ENCODE measurements at places on chromosomes 5 and 9. TPM values are rescaled to one million over a fixed set of nuclear protein-coding genes. Genes with fewer than 3 reads are reported as not detected.

The NME5 gene
- total RNA-seq: 2.4 TPM

The STKLD1 gene
- total RNA-seq: 1.2 TPM

The SPOCK1 gene
- total RNA-seq: 7.0 TPM

The HBEGF gene
- 30.6 TPM for total RNA-seq

The GLDC gene
- total RNA-seq: 3.2 TPM

The NREP gene
- total RNA-seq: 24.9 TPM

The PCDHB13 gene
- total RNA-seq: 1.4 TPM

The RNF183 gene
- not detected for total RNA-seq

The KIAA0825 gene
- 1.9 TPM for total RNA-seq

The SLF1 gene
- total RNA-seq: 11.3 TPM

The PLCXD3 gene
- 0.51 TPM for total RNA-seq

The CDKN2AIPNL gene
- total RNA-seq: 28.8 TPM

The GRIA1 gene
- total RNA-seq: not detected

The ALDOB gene
- under 0.01 TPM for total RNA-seq

The EGFL7 gene
- total RNA-seq: 768 TPM

The LIFR gene
- total RNA-seq: 119 TPM

The IRX1 gene
- total RNA-seq: not detected

The BSPRY gene
- total RNA-seq: not detected

The ACTBL2 gene
- 0.17 TPM for total RNA-seq

The POMT1 gene
- 34.8 TPM for total RNA-seq

The PCDHGA5 gene
- 0.74 TPM for total RNA-seq

The SUSD3 gene
- total RNA-seq: not detected

The SLC27A6 gene
- total RNA-seq: not detected

The CCDC192 gene
- total RNA-seq: not detected

The PPIP5K2 gene
- 51.1 TPM for total RNA-seq

The BARX1 gene
- total RNA-seq: not detected

The HMCN2 gene
- total RNA-seq: 1.0 TPM

The F2R gene
- total RNA-seq: 99.4 TPM

Measured in dermis blood vessel endothelial cell (primary cell).